ENCODE measurements at places on chromosomes 7 and 10. TPM values are rescaled to one million over a fixed set of nuclear protein-coding genes. Genes with fewer than 3 reads are reported as not detected.

GRCh38 chr7:13981070-13981469 lies 8.4 kb downstream of the ETV1 start:
- DNase-seq: no peak

DNA sequence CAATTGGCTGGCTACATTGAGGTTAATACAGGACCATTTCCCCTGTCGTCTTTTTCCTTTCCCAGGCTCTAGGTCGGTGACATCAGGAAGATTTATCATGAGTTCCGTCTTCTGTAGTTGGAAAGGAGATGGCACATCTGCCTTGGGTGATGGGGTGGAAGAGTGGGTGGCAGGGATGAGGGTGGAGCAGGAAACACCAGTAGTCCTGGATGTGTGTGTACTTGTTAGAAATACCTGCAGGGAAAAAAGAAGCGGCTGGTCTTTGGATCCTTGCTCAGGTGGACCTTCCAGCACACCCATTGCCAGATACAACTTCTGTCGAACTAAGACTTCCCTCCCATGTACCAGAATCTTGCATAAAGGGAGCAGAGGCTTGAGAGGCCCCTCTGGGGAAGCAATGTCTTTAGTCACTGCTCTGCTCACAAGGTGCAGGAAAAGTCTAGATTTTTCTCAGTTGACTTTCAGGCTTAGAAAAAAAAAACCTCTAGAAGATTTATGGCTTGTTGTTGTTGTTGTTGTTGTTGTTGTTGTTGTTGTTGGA lies 516.8 kb upstream of the GALNT17 start:
- no peak for DNase-seq

DNA sequence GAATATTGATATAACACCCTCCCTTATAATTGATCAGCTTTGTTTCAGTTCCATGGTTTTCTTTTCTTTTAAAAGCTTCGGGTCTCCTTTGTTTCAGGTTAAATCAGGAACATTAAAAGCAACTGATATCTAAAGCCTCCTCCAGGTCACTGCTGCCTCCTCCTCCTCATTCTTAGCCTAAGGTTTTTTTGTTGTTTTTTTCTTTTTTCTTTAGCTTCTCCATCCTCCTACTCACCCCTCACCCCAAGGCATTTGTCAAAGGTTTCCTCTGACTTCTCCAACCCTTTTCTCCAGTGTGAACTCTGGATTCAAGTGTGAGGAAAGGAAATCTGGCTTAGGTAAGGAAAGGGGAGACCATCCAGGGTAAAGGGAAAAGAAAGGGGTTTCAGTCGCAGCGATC lies 420.2 kb upstream of the NFE2L3 start:
- no peak for DNase-seq

NEURL1 gene
- total RNA-seq: 3.1 TPM

ZNF786 gene
- total RNA-seq: 17.2 TPM

CFAP70 gene
- total RNA-seq: 1.3 TPM

DDX56 gene
- 84.3 TPM for total RNA-seq

LHFPL3 gene
- not detected for total RNA-seq

C10orf95 gene
- not detected for total RNA-seq

Data from glutamatergic neuron (in vitro differentiated cells).